Activated gamma-delta T cell treated with Interleukin-2 at 50 U/mL for 16 hours (primary cell): ENCODE measurements at places on chromosomes 2 and 18.

GRCh38 chr2:220670511-220670910 lies 901.6 kb downstream of the EPHA4 start:
- no peak for DNase-seq

- no peak for DNase-seq
Observed at GRCh38 chr2:121803503-121803902, 48.1 kb downstream of the TSN start.

- no peak for DNase-seq
Observed at GRCh38 chr2:1546023-1546591, 132.8 kb downstream of the TPO start.

DNA sequence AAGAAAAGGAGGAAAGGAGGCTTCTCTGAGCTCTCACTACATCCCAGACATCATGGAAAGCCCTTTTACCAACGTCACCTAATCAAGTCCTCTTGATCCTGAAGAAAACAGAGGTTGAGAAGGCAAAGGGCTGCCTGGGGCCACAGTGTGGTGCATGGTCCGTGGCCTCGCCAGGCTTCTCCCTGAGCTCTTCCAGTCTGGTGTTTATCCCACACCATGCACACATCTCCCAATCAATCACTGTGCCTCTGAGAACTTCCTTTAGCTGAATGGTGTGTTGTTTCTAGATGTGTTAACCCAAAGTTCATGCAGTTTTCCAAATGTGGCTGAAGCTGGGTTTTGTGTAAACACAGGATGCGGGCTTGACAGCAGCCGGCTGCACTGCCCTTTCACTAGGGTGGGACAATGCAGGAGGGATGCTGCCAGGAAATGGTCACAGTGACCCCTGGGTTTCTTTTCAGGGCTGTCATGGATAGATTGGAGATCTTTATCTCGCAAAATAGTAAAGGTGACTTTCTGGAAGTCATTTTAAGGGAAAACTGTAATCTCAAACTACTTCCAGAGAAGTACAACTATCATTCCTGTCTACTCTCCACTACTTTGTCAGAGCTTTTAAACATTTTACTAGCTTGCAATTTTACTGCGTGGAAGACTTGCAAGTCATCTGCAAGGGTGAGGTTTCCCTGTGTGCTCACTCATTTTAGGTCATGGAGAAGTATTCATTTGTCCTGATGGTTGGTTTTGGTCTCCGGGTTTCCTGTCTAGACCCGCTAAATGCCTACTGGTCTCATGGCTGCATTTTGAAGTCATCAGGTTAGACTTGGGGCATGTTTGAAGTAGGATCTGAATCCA lies 54.6 kb downstream of the IL1R2 start:
- DNase-seq: no peak

- no peak for DNase-seq
Observed at GRCh38 chr2:233829193-233830110, 24.9 kb downstream of the HJURP start.

GRCh38 chr2:200253639-200254038 lies 52.9 kb upstream of the SPATS2L start:
- DNase-seq: no peak
